ENCODE measurements at places on chromosomes 5 and 9.

DNA sequence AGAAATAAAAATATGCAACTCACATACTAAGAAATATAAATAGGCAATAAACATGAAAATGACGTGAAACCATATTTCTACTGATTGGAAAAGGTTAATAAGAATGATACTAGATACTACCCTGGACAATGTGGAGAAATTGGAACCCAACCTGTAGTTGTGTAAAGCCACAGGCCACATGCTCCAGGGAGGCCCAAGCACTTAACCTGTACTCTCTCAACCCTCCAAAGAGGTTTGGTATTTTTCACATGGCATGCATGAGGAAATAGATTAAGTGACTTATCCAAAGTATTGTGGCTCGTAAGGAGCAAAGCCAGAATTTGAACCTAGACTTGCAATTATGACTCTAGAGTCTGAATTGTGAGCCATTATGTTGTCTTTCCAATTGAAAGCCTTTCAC is 13.4 kb downstream of the LIFR start:
- no peak for DNase-seq

- no peak for DNase-seq
Observed at GRCh38 chr9:8514760-8515159, 715.2 kb upstream of the DMAC1 start.

DNA sequence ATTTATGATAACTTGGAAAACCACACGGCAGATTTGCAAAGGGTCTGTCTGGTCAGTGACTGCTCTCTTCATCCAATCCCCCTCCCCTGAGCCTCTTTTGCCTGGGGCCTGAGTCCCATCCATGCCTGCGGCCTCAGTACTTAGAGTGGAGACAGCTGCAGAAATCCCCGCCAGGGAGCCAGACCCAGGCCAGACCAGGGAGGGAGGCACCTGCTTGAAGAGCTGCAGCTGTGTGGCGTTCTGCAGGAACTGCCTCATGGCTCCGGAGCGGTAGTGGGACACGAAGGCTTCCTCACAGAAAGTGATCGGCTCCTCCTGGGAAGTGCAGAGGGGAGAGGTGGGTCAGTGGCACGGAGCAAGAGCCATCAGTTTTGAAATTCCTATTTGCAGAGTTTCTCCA is 101.6 kb downstream of the CRB2 start:
- no peak for DNase-seq

- DNase-seq, result no peak
Observed at GRCh38 chr9:128145536-128145935, 3.7 kb upstream of the LCN2 start.

DNA sequence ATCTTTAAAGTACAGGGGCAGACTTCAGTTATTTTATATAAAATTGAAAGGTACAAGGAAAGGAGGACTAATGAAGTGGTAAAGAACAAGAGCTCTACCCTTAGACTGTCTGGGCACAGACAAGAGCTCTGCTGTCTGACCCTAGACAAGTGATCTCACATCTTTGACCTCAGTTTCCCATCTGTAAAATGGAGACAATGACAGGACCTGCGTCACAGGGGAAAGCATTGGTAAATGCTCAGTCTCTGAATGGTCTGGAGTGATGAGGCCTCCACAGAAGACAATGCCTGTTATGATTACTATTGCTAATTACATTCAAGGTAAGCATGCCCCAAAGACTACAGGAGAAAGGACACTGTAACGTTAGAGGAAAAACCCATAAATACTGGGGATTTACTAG is 37.5 kb downstream of the ANKH start:
- no peak for DNase-seq

- no peak for DNase-seq
Observed at GRCh38 chr5:97095318-97095732, 47.1 kb downstream of the LIX1 start.

Data from activated CD4-positive, alpha-beta T cell treated with anti-CD3 and anti-CD28 coated beads for 24 hours (primary cell).